ENCODE measurements at places on chromosomes 11 and 22.

- DNase-seq, result no peak
Measured at GRCh38 chr11:15097411-15097810, 17.3 kb upstream of the INSC start.

- DNase-seq, result no peak
Measured at GRCh38 chr22:23574877-23575276, 5.2 kb downstream of the IGLL1 start.

- no peak for DNase-seq
Measured at GRCh38 chr22:42073621-42074041, 417 bp upstream of the PHETA2 start.

DNA sequence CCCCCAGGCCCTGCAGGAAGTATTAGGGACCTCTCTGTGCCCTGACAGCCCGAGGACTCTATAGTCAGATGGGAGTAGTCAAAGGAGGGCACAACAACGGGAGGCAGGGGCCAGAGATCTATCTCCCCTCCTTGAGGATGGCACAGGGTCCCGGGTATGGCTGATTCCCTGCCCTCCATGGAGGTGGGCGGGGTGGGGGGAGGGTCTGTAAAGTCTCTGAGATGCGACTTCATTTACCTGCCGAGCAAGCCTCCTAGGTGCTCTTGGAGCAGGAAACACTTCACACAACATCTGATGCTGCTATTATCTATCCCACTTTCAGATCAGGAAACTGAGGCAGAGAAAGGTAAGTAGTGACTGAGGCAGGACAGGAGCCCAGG is 769 bp upstream of the CDC42EP1 start:
- DNase-seq, result no peak

DNA sequence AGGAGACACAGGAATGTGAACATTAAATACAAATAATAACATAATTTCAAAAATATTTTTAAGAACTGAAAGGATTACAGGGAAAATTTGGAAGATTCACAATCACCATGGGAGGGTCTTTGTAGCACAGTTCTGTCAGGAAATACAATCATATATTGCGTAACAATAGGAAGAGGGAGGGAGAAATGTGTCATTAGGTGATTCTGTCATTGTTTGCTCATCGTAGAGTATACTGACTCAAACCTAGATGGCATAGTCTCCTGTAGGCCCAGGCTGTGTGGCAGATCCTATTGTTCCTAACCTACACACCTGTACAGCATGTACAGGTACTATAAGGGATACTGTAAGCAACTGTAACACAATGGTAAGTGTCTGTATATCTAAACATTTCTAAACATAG is 330.4 kb downstream of the BRD1 start:
- no peak for DNase-seq

- no peak for DNase-seq
Measured at GRCh38 chr11:47437218-47437745, 11.0 kb upstream of the PSMC3 start.

DNA sequence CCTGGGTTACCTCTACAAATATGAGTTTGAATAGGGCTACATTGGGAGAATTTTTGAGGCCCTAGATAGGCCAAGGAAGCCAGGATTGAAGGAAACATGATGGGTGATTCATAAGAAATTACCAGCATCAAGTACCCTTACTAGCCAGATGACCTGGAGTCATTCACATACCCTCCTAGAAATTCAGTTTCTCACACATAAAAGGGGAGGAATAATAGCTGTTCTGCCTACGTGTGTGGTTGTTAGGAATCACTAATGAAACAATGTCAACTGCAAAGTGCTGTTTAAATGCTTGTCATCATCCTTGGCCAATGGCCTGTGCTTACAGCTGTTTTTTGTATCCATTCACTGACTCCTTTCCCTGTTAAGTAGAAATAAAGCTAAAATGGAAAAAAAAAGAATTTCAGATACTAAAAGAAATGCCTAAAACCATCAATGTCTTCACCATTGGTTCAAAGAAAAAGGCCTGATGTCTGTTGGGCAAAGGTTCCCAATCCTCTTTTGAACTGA is 114.4 kb downstream of the NCAM1 start:
- no peak for DNase-seq

Data from SW 1271 (cell line).